ENCODE measurements at places on chromosomes 7 and 10.

DNA sequence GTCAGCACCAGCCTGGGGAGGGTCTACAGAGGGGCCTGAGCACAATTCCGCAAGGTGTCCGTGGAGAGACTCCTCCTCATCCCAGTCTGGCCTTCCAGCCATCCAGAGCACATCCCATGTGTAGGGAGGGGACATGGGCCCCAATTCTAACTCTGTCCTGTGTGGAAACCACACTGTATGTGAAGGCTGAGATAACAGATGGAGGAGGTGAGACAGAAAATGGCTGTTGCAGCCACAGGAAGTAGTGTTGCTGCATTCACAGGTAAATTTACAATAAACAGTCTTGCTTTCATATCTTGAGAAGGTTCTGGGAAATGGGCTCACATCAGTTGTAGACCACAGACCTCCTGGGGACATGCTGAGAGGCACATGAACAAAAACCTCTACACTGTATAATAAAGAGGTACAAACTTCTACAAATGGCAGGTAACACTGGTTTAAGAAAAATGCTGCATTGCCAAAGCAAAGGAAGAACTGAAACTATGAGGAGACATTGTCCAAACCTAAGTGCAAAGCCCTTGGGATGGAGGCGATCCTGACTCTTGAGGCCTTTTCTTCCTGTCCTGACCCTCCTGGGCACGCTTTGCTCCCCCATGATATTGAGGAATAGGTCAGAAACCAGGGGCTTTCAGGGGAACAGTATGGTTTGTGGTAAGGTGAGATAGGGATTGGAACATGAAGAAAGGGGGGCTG lies 21.6 kb upstream of the GIMAP2 start:
- no peak for DNase-seq

DNA sequence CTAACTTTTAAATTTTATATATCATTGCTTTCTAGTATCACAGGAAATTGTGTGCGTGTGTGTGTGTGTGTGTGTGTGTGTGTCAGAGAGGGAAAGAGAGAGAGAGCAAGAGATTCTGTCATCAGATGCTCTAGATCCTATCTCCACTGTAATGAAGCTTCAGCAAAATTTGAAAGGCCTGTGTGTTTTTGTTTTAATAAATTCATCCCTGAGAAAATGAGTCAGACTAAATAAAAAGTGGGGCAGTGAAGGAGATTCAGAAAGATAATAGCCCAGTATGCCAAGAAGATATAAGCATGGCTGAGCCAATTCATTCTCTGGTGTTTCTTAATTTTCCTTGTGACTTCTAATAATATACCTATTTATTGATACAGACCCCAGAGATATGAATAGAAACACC lies 184.2 kb upstream of the TMEM196 start:
- DNase-seq, result peak; percentile 57

DNA sequence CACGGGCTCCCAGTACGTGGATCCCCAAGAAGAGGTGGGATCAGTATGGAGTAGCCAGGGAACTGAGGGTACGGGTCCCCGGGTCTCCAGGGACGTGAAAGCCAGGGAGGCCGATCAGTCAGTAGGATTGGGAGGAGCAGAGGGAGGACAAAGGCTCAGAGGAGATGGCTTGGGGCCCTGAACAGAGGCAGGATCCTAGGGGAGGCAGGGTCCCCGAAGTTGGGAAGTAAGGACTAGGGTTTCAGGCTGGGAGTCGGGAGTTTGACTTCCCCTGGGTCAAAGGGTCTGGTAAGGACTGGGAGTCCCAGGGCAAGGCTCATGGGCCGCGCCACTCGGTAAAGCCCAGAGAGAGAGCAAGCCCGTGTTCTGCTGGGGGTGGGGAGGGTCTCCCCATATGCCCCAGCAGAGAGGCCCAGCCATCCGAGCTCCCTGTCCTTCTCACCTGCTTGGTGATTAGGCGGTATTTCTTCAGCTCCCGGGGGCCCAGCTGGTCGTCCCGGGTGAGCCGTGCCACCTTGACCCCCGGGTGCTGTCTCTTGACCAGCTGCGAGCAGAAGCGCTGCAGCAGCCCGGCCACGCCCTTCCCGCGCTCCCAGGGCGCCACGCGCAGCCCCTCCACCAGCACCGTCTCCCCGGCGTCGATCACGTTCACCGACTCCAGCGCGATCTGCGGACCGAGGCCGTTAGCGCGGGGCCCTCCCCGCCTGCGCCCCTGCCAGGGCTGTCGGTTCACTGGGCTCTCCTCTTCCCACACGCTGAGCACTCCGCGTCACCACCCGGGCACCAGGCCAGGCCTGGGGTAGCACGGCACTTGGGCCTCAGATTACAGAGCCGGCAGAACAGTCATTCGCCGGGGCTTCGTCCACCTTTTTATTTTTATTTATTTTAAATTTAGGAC lies 7.0 kb downstream of the NAT16 start:
- DNase-seq, result no peak

DNA sequence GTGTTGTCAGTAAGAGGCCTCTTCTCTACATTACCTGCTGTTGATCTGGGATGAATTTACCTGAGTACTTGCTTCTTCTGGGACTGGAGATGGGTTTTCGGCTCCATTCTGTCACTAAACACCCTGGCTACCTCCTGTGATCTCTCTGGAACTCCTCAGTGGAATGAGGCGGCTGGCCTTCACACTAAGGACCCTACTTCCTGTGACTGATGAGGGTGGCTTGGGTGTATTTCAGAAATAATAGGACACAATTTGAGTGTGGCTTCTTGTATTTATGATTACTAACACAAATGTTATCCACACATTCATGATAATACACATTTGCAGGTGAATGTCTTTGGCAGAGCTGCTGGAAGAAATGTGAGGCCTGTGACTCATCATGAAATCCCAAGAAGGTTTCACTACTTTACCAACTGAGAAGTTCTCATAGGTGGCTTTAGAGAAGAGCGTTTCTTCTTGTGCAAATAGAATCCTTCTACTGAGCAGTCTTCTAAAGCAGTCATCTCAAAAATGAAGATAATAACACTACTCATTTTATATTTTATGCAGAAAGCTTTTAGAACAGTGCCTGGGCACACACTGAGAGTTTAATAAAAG lies 21.3 kb upstream of the EVX1 start:
- DNase-seq, result no peak

- DNase-seq, result no peak
Observed at GRCh38 chr10:22723343-22723779, 9.0 kb upstream of the PIP4K2A start.

DNA sequence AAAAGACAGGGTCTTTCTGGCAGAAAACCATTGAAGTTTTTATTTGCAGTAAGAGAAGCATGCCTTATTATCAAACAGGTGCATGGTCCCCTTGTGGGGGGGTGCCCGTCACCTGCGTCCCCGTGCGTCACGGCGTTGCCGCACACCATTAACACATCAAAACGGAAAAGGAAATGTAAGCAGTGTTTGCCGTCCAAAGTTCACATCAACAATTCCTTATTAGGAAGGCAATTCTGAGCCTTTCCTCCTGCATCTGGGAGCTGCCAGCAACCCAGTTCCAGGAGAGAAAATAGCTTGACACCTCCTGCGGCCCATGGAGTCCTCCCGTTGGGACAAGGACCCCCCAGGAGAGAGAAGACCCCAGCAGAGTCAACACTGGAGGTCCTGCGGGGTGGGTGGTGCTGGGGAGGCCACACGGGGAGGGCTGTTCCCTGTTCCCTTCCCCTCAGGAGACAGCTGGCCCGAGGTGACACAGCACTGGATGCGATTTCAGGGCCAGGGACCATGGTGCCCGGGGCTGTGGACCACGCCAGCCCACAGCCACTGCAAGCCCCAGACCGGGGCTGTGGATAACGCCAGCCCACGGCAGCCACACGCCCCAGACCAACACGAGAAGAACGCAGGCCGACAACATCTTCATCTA lies 39.5 kb downstream of the DIP2C start:
- no peak for DNase-seq

GRCh38 chr10:44685747-44686146 lies 225.4 kb upstream of the TMEM72 start:
- no peak for DNase-seq

- no peak for DNase-seq
Observed at GRCh38 chr7:133948588-133948987, 178.6 kb upstream of the LRGUK start.

- DNase-seq, result peak; percentile 71
Observed at GRCh38 chr7:42080841-42081586, 156.0 kb downstream of the GLI3 start.

- peak; percentile 59 for DNase-seq
Observed at GRCh38 chr7:94043299-94043698, 39.1 kb upstream of the BET1 start.
